ENCODE measurements at places on chromosomes 16 and 17. TPM values are rescaled to one million over a fixed set of nuclear protein-coding genes. Genes with fewer than 3 reads are reported as not detected.

The SOCS1 gene
- total RNA-seq = 14.5 TPM

The MT3 gene
- not detected for total RNA-seq

The ANKS3 gene
- total RNA-seq = 36.7 TPM

The ESRP2 gene
- 65.6 TPM for total RNA-seq

The GPS1 gene
- 112 TPM for total RNA-seq

The SMPD3 gene
- total RNA-seq = 4.5 TPM

The ARHGDIG gene
- 2.5 TPM for total RNA-seq

The SLC38A8 gene
- not detected for total RNA-seq

The CBX2 gene
- 72.0 TPM for total RNA-seq

The USP43 gene
- total RNA-seq = 6.6 TPM

The TMEM92 gene
- total RNA-seq = 1.8 TPM

The RNPS1 gene
- total RNA-seq = 180 TPM

The SLC16A11 gene
- total RNA-seq = 3.9 TPM

The MYOCD gene
- total RNA-seq = 0.07 TPM

The CCL14 gene
- total RNA-seq = not detected

The TUBB3 gene
- total RNA-seq = 91.4 TPM

The CA5A gene
- total RNA-seq = 0.70 TPM

The CDH11 gene
- total RNA-seq = 34.5 TPM

The GCGR gene
- total RNA-seq = 1.7 TPM

The FAM222B gene
- 38.8 TPM for total RNA-seq

The LGALS9C gene
- 0.63 TPM for total RNA-seq

The NPIPB13 gene
- 15.3 TPM for total RNA-seq

The KRT39 gene
- 0.70 TPM for total RNA-seq

The SP6 gene
- total RNA-seq = 75.1 TPM

The HOXB1 gene
- total RNA-seq = 0.79 TPM

The MYBBP1A gene
- 63.7 TPM for total RNA-seq

The MT4 gene
- not detected for total RNA-seq

The WNK4 gene
- 4.2 TPM for total RNA-seq

The NPIPA2 gene
- 8.2 TPM for total RNA-seq

The CHST6 gene
- total RNA-seq = 6.0 TPM

The TBC1D3K gene
- total RNA-seq = not detected

The FA2H gene
- total RNA-seq = 5.0 TPM

The CCL16 gene
- total RNA-seq = not detected

The GH1 gene
- total RNA-seq = not detected

The TSEN54 gene
- 41.0 TPM for total RNA-seq

The MLST8 gene
- total RNA-seq = 56.8 TPM

The KIF18B gene
- 14.8 TPM for total RNA-seq

The ZNF597 gene
- total RNA-seq = 1.4 TPM

The CDK10 gene
- 132 TPM for total RNA-seq

The SHISA9 gene
- total RNA-seq = 6.3 TPM

The INO80E gene
- 78.7 TPM for total RNA-seq

The CMTM2 gene
- not detected for total RNA-seq

The PLD6 gene
- total RNA-seq = 1.5 TPM

The NACA2 gene
- not detected for total RNA-seq

The ST6GALNAC2 gene
- 10.4 TPM for total RNA-seq

The CA4 gene
- 11.4 TPM for total RNA-seq

The ZNF764 gene
- total RNA-seq = 16.8 TPM

The PPL gene
- 142 TPM for total RNA-seq

The DNASE1L2 gene
- 2.6 TPM for total RNA-seq

The MRM3 gene
- total RNA-seq = 17.7 TPM

The CDH15 gene
- total RNA-seq = 5.0 TPM

The ZP2 gene
- not detected for total RNA-seq

The NOG gene
- total RNA-seq = 13.7 TPM

The TEKT1 gene
- total RNA-seq = 1.6 TPM

The GRAP gene
- total RNA-seq = 0.22 TPM

All from type B pancreatic cell (in vitro differentiated cells).